Epithelial cell of prostate (primary cell): ENCODE measurements at places on chromosomes 11 and 22.

DNA sequence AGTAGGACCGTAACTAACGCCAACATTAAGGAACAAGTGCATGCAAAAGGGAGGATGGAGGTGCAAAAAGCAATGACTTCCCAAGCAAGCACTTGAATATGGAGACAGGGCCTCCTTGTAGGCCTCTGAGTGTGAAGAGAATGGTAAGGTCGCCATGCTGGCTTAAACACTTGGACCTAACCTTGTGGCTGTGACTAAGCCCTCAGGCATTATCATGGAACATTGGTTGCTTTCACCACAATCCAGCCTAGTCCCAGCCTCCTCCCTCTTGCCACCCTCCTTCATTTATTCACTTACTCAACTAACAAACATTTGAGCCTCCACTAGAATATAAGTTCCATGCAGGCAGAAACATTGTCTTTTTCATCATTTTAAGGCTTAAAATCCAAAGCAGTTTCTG lies 11.9 kb upstream of the SYTL2 start:
- DNase-seq = no peak

DNA sequence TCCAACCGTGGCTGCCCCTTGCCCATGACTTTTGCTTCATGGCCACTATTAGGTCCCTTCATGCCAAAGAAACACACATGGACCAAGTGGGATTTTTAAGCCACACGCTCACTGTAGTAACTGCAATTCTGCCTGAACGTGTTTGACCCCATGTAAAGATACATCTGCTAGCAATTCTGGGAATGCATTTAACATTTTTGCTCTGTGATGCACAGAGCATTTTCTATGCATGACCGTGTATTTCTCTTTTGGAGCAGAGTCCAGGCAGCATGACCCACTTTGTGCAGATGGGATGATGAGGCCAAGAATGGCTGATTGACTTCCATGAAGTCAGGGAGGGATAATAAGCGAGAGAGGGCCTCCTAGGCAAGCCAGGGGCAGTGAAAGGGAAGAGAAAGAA lies 108.5 kb downstream of the TP53I11 start:
- no peak for DNase-seq

GRCh38 chr11:37336401-37336800 lies 738.4 kb upstream of the RAG2 start:
- DNase-seq = no peak

GRCh38 chr11:17581732-17582053 lies 34.6 kb downstream of the OTOG start:
- no peak for DNase-seq

GRCh38 chr22:23313791-23314567 lies 133.7 kb downstream of the BCR start:
- no peak for DNase-seq

DNA sequence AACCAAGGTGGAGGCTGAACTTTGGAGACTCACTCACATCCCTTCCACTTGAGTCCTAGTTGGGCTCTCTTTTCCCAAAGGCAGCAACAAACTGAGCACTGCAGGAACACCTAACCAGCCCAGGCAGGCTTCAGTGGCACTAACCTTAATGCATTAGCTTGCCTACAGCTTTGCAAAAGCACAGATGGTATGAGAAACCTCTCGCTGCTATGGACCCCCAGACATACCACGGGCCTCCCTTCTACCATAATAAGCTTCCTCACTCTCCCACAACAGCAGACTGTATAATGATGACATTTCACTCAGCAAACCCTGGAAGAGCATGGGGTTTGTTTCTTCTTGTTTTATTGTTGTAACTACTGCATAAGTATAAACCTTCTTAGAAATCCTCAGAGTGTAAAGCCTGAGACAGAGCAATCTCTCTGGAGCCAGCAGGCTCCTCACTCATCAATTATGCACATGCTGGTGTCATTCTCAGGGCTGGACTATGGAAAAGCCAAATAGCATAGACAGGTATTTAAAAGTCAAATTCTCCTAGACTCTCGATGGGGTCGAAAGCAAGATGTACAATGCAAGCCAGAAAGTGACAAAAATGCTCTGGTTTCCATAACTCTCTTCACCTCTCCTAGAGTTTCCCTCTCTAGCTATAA lies 167.6 kb downstream of the NXPE2 start:
- no peak for DNase-seq

DNA sequence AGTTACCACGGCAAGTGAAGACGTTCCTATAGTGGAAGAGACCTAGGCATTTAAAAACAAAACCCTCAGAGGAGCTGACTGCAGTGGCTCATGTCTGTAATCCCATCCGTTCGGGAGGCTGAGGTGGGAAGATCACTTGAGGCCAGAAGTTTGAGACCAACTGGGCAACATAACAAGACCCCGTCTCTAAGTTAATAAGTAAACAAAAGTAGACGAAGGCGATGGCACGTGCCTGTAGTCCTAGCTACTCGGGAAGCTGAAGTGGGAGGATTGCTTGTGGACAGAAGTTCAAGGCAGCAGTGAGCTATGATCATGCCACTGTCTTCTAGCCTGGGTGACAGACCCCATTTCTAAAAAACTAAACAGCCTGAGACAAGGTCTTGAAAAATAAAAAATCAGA lies 3.8 kb upstream of the ADSL start:
- DNase-seq = no peak
